ENCODE measurements at places on chromosomes 2 and 18.

DNA sequence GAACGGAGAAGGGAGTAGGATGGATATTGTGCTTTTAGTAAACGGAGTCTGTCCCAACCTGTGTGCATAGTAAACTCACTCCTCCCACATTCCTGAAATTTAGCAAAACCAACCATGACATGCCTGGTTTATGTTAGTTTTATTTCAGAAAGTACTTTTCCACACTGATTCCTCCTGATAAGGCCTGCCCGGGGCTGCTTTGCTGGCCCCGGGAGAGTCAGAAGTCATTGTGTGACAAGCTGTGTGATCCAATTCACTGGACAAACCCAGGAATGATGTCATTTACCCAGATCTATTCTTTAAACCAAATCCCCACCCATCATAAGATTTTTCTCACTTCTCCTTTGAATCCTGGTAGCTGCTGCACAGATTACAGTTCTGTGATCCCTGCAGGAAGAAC, 109.0 kb downstream of the SETBP1 start:
- no peak for DNase-seq

- no peak for DNase-seq
These were observed 89.4 kb upstream of the LRRTM1 start for GRCh38 chr2:80393991-80394390.

DNA sequence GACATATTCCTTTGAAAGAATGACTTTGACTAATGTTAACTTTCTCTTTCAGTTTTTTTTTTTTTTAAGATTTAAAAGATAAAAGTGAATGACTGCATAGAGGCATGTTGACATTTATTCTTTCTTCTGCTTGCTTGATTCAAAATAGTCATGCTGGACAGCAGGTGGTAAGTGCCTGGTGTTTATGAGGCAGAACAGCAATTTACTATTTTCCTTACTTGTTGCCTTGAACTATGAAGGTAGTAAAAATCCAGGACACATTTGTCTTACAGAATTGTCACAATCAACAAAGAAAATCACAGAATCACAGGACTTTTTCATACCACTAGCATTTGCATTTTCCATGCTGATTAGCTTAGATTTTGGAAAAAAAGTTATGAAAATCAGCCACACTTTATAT, 388.3 kb downstream of the CTNNA2 start:
- no peak for DNase-seq

GRCh38 chr2:46068636-46069035, 228.6 kb upstream of the EPAS1 start:
- DNase-seq, result no peak

DNA sequence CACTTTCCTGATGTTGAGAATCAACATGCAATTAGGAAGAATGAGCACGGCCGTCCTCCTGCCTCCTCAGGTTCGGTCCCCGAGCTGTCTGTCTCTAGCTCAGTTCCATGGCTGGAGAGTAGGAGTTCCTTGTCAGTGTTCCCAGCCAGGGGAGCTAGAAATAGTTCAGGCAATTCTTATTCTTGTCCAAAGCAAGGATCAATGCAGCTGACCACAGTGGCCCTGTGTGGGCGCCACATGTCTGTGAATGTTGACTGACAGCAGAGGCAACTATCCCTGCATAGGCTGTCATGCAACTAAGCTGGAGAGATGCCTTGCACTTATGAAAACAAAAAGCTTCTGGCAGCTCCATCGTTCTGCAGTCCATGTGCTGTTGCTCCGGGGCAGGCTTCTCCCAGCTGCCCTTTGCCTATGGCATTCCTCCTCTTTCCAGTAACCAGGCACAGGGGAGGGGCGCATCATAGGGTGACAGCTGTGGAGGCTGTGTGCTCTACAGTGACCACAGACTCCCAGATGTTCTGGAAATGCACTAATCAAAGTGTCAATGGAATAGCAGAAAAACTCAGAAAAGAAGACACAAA, 58.7 kb downstream of the PDCL3 start:
- no peak for DNase-seq

DNA sequence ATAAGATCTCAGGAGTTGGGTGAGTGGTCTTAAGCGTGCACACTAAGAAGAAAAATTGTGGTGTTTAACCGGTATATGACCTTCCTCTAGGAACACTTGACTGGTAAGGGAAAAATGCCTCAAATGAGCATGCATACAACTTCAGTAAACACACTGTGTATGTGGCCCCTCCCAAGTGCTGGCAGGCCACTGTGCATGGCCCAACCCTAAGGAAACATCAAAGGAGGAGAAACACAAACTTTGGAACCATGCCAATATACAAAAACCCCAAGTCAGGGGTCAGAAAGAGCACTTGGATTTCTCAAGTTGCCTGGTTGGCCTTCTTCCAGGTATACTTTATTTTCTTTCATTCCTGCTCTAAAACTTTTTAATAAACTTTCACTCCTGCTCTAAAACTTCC, 308.9 kb upstream of the LRRTM4 start:
- DNase-seq, result no peak

- no peak for DNase-seq
These were observed 12.5 kb upstream of the POLR1B start for GRCh38 chr2:112529757-112530156.

- DNase-seq, result no peak
These were observed 21.9 kb downstream of the ELMOD3 start for GRCh38 chr2:85376291-85377065.

DNA sequence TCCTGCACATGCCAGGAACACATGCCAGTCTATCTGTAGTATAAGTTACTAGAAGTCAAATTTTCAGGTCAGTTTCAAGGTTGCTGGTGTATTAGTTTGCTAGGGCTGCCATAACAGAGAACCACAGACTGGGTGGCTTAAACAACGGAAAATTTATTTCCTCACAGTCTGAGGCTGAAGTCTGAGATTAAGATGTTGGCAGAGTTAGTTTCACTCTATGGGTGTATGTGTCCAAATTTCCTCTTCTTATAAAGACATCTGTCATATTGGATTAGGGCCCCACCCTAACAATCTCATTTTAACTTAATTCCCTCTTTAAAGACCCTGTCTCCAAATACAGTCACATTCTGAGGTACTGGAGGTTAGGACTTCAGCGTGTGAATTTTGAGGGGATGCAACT, 26.5 kb downstream of the B3GNT7 start:
- no peak for DNase-seq

- no peak for DNase-seq
These were observed 19.9 kb upstream of the BCL2L11 start for GRCh38 chr2:111100765-111101162.

DNA sequence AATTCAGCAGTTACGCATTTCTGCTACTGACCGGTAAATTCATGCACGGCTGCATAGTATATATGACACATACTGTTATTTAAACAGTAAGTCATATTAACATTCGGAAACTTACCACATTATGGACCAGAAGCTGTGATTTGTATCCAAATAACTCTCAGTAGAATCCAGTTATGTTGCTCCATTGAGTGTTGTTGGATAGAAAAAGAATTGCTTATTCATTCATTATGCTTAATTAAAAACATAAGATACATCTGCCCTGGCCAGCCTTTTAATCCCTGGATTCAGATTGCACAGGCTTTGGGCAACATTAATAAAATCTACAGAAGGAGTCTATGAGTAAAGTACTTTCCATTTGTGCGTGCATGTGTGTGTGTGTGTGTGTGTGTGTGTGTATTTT, 111.3 kb downstream of the CPS1 start:
- DNase-seq, result no peak

DNA sequence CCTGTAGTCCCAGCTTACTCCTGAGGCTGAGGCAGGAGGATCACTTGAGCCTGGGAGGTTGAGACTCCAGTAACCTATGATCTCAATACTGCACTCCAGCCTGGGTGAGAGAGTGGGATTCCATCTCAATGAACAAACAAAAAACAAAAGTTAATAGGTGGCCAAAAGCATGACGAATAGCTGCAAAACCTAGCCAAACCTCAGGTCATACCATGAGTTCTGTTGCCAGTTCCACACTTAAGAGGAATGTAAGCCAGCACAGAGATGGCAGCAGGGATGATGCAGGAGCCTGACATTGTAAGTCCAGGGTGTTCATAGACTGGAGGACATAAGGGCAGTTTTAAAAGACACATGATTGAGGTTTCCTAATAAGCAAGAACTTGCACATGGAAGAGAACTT, 55.3 kb upstream of the RMDN2 start:
- no peak for DNase-seq

GRCh38 chr18:55024564-55024963, 65.3 kb upstream of the CCDC68 start:
- DNase-seq, result no peak

- no peak for DNase-seq
These were observed 56.5 kb upstream of the TMEM247 start for GRCh38 chr2:46422717-46423394.

GRCh38 chr2:60351321-60351720, 202.1 kb downstream of the BCL11A start:
- no peak for DNase-seq

- DNase-seq, result no peak
These were observed 307.4 kb upstream of the VWC2L start for GRCh38 chr2:214103276-214104001.
